ENCODE measurements at places on chromosomes 5 and 9.

- DNase-seq = no peak
These were observed 21.4 kb upstream of the JAKMIP2 start for GRCh38 chr5:147803926-147804325.

- no peak for DNase-seq
These were observed 17.5 kb downstream of the TNIP1 start for GRCh38 chr5:151063142-151063989.

DNA sequence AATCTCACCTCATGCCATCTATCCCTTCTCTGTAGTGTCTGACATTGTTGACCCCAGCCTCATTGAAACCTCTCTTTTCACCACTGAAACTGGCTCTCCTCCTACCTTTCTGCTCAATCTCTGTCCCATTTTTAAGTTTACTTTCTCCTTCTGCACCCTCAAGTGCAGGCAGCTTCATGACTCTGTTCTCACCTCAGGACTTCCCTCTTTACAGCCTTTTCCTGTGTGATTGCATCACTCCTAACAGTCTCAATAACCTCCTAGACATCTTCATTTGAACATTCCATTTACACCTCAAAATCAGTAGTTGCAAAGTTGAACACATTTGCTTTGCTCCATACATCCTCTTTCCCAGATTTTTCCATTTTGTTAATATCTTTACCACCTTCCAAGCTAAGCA, 172.1 kb downstream of the RASEF start:
- no peak for DNase-seq

DNA sequence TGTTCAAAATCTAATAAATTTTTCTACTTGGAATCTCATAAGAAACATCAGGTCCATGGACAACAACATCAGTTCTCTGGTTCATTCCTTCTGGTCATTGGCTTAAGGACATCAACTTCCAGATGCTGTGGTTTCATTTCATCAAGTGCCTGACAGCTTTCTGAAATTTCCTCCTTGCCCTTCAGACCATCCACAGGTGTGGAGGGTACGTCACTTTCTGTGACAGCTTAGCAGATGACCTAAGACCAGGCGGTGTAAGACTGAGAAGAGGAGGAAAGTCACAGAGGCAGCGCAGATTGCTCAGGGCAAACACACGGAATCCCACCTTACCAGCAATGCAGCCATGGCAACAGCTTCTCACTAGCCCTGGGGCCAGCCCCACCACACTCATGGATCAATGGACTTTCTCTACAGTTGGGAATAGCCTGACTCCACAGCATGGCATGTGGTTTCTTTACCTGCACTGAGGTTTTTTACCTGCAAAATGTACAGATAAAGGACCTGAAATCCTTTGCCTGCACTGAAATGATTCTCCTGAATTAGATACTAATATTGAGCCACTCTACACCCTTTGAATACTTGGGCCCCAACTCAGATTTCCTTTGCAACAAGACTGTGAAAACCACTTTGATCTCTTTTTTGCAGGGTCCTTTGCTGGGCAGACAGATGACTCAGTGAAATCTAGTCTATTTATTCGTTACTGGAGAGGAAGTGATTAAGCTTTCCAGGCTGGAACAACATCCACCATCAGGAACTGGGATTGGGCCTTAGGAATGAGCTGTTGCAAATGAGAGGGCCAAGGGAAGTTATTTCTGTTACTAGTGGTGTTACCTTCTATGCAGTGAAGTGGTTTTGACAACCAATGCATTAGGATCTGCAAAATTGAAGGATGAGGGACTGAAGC, 26.9 kb downstream of the TICAM2 start:
- DNase-seq = no peak

- DNase-seq = no peak
These were observed 11.9 kb downstream of the ERBIN start for GRCh38 chr5:65938256-65938655.

DNA sequence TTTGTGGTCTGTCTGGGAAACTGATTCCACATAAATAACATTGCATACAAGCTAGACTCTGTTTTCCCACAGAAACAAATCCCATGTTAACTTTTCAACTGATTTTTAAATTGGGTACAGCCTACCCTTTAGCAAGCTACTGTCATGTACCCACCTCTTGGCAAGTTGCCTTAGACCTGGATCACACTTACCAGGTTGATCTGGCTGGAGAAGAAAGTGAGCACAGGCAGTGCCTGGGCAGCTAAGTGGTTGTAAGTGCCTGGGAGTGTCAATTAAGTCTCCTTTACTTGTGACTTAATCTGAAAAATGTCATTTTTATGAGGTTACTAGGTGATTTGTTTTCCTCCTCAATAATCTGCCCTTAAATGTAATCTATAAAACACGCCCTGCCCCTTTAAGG, 336.4 kb downstream of the ARL15 start:
- no peak for DNase-seq

DNA sequence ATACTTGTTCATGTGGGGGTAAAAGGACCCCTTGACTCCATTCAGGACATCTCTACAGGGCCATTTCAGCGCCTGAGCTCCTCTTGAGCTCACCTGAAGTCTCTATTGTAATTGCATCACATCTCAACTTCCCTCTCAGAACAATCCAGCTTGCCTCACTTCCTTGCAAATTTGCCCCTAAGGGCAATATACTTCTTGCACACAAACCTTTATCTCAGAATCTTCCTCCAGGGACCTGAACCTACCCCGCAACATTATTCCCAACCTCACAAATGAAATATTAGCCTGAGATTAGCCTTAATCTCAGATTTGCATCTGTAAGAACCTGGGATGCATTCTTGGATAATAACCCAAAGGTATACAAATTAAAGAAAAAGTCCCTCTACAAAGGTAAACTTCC, 159.2 kb downstream of the DRD1 start:
- DNase-seq = no peak

GRCh38 chr9:86163503-86163902, 64.1 kb upstream of the GOLM1 start:
- no peak for DNase-seq

GRCh38 chr9:68805890-68806517, 101.0 kb downstream of the PIP5K1B start:
- DNase-seq = no peak

GRCh38 chr5:152650413-152650812, 245.3 kb upstream of the NMUR2 start:
- no peak for DNase-seq

DNA sequence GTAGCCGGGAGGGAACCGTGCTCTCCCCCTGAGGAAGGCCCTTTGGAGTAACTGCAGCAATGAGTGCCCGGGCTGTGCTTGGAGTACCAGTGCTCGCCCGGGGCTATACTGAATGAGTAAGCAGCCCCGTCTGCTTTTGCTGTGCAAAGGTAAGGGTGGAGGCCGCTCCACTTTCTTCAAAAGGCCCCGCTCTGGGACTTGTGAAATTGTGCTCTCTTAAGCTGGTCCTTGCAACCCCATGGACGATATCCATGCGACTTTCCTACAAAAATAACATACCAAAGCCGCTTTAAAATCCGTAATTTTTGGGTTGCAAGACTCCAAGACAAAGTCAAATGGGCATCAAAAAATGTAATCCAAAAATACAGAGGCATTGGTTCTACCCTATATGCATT, 578 bp upstream of the TNFAIP8 start:
- no peak for DNase-seq

DNA sequence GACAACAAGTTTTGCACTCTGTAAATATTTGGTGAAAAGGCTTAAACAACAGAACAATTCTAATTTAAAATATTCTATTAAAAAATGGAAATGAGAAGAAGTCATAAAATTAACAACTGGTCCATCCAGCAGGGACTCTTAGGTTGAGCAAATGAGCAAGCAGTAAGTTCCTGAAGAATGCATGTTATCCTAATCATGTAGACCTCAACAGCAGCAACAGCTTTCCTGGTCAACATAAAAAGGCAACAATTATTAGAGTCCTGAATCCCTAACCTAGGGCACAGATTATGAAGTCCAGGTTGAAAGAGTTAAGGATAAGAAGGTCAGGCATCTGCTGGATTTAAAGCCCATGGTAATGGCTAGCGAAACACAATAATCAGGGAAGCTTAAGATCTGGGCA, 120.9 kb downstream of the SSBP2 start:
- no peak for DNase-seq

DNA sequence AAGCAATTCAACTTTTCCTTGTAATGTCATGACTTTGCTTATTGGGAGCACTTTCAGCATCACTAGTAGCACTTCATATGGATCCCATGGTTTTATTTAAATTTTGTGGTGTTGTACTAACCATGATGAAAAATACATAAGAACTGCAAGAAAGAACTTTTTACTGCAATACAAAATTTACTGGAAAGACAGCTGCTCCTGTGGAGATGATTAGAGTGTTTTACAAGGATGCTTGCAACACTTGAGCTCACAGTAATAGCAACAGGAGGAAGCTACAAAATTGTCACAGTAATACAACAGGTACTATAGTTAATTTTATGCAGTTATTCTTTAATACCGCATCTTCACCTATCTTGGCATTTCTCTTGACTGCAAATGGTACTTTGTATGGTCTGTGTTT, 158.3 kb upstream of the TSLP start:
- DNase-seq = no peak

DNA sequence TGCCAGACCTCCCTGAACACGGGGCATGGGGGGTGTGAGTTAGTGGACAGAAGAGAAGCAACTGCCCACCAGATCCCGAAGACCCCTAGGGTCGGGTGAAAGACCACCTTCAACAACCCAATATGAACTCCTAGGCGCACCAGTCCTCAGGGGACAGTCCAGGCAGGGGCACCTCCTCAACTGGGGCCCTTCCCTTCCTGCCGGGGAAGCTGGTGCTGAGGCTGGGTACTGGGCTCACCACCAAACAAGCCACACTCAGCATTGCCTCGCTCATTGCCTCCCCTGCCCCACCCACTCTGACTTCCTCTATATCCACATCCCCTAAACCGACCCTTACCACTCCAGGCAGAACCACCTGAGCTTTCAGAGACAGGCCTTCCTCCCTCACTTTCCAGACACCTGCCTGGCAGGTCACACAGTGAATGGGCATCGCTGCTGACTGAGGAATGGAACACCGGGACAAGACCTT, 42.5 kb downstream of the SEMA4D start:
- DNase-seq = no peak

GRCh38 chr5:98825582-98826375, 52.3 kb downstream of the RGMB start:
- DNase-seq = no peak

GRCh38 chr9:82108941-82109340, 120.4 kb downstream of the SPATA31D1 start:
- DNase-seq = no peak

- no peak for DNase-seq
These were observed 27.4 kb downstream of the QRFP start for GRCh38 chr9:130869250-130869649.

DNA sequence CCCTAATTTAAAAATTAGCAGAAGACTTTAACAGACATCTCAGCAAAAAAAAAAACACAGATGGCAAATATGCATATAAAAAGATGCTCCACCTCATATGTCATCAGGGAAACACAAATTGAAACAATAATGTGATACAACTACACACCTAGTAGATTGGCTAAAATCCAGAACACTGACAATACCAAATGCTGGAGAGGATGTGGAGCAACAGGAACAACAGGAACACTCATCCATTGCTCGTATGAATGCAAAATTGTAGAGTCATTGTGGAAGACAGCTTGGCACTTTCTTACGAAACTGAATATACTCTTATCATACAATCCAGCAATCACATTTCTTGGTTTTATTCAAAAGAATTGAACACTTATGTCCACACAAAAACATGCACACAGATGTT, 22.1 kb downstream of the MCIDAS start:
- DNase-seq = no peak

GRCh38 chr9:75046725-75047345, 18.7 kb upstream of the CARNMT1 start:
- DNase-seq = no peak

DNA sequence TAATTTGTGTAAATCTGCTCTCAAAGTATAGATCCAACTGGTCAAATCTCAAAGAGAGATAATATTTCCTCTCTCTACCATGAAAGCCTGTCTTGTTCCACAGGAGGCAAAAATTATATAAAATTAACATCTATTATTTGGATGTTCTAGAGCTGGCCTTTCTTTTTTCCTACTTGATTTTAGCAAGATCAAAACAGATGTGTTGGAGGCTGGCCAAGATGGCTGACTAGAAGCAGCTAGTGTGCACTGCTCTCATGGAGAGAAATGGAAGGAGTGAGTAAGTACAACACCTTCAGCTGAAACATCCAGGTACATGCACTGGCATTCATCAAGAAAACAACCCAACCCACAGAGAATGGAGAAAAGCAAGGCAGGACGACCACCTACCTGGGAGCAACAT, 298.6 kb upstream of the SLC24A2 start:
- DNase-seq = no peak

- DNase-seq = no peak
These were observed 375.6 kb upstream of the CLINT1 start for GRCh38 chr5:158234323-158235158.

DNA sequence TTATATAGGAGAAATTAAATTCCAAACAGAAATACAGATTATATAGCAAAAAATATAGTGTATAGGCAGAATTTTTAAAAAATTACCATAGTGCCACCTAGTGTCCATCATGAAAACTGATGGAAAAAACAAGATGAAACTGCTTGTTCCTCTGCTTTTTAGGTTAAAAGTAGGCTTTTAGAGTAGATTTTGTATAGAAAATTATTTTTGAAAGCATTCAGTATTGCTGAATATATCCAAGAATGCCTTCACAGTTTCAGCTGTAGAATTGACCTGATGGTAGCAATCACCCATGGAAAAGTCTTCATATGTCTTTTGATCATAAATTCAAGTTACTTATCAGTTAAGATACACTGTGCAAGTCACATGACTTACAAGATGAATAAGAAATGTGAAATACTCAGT, 19.7 kb downstream of the RIOK2 start:
- DNase-seq = no peak

- no peak for DNase-seq
These were observed 257.5 kb upstream of the PANK3 start for GRCh38 chr5:168836603-168837231.

DNA sequence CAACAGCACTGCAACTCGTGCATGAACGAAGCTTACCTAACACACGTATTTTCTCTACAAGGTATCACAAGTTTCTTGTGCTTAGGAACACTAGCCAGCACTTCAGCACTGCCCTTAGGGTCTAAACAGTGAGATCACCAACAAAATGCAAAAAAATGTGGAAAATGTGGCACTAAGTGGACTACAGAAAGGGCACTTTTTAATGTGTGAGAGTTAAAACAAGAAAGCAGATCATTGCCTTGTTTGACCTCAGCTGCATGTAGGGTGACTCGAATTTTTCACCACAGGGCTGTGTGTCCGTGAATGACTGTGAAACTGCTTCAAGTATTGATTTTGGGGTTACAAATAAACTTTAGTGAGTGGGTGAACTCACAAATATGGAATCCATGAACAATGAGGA, 90.5 kb downstream of the MARCHF3 start:
- DNase-seq = no peak

GRCh38 chr9:116774421-116775180, 87.5 kb downstream of the TRIM32 start:
- no peak for DNase-seq

- no peak for DNase-seq
These were observed 1.0 kb downstream of the DOCK8 start for GRCh38 chr9:215631-216155.

GRCh38 chr9:126365780-126366179, 39.2 kb downstream of the MVB12B start:
- no peak for DNase-seq

GRCh38 chr9:127358023-127358535, 38.9 kb upstream of the SLC2A8 start:
- DNase-seq = no peak

Measured in stimulated activated CD8-positive, alpha-beta memory T cell treated with anti-CD3 and anti-CD28 coated beads, Interleukin-2, amount 100 ng/mL, for 48 hours (primary cell).